ENCODE measurements at places on chromosomes 16 and 17.
A peak's percentile ranks its signal among the peaks of the same experiment; 100 is the strongest.

DNA sequence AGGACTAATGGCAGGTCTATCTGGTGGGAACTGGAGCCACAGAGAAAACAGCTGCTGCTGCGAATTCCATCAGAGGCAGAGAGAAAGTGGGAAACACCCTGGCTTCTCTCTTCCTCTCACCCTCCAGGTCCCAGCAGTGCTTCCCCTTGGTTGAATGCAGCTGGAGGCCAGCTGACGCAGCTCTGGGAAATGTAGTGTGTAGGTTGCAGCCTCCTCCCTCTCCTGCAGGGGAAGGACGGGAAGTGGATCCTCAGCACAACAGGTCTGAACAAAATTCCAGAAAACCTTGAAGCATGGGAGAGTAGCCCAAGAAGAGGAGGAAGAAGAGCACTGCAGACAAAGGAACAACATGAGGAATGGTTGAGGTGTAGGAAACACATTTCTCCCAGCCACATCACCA lies 67.8 kb upstream of the MMP2 start:
- no peak for DNase-seq

GRCh38 chr17:54280741-54281140 lies 458.0 kb downstream of the KIF2B start:
- DNase-seq: no peak

DNA sequence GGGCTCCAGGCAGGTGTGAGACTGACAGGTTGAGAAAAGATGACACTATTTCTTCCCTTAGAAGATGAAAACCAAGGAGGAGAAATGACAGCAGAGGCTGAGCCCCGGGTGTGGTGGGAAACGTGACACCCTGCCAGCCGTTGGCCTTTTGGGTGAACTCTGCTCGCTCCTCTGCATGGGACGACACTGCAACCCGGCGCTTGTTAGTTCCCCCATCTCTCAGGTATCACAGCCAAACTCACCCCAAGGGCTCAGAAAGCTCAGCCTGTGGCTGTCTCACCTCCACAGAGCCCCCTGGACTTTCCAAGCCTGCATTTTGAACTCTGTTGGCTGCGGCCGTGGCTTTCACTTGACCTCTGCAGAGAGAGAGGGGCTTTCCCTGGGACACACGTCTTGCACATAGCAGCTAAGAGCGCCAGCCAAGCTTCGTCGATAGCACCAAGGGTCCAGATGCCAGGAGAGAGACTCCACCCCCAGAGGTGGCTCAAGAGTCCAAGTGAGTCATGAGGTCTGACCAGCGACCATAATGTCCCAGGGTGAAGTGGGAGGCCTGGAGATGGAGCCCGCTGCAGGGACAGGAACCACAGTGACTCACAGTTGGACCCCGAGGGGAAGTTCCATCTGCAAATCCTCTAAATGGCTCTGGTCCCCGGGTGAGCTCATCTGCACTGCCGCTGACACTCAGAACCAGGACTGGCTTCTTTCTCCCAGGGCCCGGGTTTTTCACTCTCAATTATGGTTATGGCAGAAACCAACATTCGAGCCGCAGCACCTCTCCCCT lies 301.9 kb downstream of the SOX9 start:
- DNase-seq: peak; percentile 13

GRCh38 chr16:82044585-82044911 lies 9.5 kb downstream of the HSD17B2 start:
- DNase-seq: no peak

DNA sequence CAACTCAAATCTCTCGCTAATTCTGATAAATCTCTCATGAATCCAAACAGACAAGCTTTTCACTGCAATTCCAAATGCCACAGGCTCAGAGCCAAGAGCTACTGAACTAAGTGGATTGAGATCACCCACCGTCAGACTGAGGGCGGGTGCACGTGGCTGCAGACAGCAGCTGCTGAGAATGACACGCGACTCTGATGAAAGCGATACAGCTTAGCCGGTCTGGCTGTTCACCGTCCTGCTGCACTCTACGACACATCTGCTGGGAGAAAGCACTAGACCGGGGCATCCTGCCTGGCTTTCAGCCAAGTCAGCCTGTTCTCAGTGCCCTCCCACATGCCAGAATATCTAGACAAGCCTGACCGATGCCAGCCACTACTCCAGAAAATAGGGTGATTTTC lies 42.6 kb downstream of the KLHDC4 start:
- DNase-seq: peak; percentile 24

DNA sequence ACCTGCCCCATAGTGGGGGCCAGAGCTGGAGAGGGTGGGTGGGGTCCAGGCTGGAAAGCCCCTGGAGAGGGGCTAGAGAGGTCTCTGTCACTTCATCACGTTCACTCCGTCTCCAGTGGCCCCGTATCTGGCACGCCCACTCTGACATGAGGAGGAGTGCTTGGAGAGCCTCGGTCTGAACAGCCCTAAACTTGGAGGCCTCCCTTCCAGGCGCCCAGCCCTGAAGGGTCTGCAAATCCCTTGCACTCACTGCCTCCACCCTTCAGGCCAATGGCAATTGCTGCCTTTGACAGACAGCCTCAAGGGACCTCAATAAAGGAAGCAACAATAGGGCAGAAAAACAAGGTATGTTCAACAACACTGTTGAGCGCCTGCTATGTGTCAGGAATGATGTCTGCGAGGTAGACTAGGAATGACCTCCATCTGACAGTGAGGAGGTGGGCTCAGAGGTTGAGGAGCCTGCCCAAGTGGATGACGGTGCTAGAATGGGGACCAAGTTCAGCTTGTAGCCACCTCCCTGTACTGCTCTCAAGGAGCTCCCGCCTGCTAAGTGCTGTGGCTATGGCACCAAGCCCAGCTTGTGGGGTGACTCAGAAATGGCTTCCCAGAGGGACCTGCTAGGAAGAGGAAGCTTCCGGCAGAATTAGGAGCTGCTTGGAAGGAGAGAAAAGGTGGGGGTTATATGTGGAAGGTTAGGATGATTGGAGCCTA lies 2.9 kb upstream of the EPX start:
- DNase-seq: no peak

- no peak for DNase-seq
Observed at GRCh38 chr17:30915833-30916611, 5.7 kb upstream of the ADAP2 start.

GRCh38 chr17:33055746-33056145 lies 64.1 kb downstream of the SPACA3 start:
- no peak for DNase-seq

- DNase-seq: no peak
Observed at GRCh38 chr17:58475985-58476384, 12.2 kb downstream of the HSF5 start.

DNA sequence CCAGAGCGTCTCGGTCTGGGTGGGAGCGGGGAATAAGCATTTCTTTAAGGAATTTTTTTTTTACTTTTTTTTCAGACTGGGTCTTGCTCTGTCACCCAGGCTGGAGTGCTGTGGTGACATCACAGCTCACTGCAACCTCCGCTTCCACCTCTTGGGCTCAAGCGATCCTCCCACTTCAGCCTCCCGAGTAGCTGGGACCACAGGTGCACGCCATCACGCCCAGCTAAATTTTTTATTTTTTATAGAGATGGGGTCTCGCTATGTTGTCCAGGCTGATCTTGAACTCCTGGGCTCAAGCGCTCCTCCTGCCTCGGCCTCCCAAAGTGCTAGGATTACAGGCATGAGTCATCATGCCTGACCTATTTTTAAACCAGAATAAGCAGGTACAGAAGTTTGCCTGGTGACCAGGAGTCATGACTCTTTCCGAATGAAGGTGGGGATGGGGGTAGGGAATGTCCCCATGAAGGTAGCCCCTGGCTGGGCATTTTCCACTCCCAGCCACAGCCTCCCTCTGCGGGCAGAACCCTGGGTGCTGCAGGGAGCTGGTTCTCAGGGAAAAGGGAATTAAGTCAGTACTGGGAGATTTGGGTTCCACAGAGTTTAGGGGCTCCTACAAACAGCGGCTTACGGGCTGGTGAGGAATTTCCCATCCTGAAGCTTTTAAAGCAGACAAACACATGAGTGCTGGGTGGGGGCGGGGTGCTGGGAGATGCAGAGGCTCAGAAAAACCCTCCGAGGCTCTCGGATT lies 48.3 kb downstream of the TBC1D16 start:
- DNase-seq: no peak

GRCh38 chr17:74633326-74633725 lies 9.8 kb upstream of the CD300E start:
- DNase-seq: no peak

- DNase-seq: no peak
Observed at GRCh38 chr17:42873315-42873714, 22.3 kb downstream of the AOC3 start.

- DNase-seq: no peak
Observed at GRCh38 chr17:81218459-81218858, 4.3 kb downstream of the CEP131 start.

DNA sequence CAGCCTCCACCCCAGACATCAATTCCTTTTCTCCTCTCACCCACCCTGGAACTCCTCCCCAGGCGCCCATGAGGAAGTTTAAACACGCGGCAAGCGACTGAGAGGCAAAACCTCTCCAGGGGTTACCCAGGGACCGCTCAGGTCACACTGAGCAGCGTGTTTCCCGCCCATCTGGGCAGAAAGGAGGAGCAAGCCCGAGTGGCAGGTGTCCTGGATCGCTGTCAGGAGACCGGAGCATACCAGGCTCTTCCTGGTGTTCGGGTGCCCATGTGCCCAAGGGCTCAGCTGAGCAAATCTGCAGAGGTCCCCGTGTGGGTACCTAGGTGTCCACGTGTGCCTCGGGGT lies 491 bp downstream of the SLC25A19 start:
- no peak for DNase-seq

- DNase-seq: peak; percentile 36
Observed at GRCh38 chr17:2101448-2102257, 46.8 kb downstream of the HIC1 start.

DNA sequence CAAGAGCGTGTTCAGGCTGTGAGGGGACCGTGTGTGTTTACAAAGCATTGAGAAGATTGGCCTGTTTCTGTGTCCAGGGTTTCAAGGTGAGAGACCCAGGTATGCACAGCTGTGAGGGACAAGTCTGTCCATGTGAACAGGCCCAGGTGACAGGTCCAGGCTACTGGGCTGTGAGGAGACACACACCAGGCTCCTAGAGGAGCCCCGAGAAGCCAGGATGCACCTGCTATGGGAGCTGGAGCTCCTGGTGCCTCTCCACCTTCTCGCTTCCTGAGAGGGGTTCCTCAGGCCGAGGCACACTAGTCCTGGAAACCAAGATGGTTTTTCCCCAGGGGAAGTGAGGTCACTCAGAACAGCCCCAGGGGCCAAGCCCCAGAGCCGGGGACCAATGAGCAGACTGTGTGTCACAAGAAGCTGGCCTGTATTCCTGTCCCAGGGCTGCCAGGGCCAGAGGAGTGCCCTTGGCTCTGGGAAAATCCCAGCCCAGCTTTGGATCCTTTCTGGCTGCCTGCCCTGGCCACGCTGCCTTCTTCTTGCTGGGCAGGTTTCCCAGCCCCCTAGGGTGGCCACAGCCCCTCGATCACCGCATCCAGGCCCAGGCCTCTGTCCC lies 153.4 kb upstream of the PLCG2 start:
- DNase-seq: no peak

GRCh38 chr17:11928436-11928835 lies 68.8 kb downstream of the ZNF18 start:
- DNase-seq: no peak

DNA sequence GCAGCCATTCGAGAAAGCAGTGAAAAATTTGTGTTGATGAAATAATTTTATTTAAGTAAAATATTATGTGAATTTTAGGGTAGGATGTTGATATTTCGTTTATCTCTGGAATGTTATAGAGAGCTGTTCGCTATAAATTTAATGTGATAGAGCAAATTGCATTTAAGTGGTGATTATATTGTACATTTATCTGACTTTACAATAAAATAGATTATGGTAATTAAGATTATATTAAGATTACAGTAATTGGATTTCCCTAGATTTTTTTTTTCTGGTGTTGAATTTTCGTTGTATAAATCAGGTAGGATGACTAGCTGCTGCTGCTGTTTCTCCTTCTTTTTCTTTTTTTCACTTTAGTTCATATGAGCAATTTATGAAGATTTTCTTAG lies 71.0 kb downstream of the AATF start:
- DNase-seq: no peak

GRCh38 chr16:11319529-11320146 lies 25.6 kb upstream of the RMI2 start:
- no peak for DNase-seq

GRCh38 chr17:58174871-58175270 lies 8.1 kb downstream of the OR4D2 start:
- DNase-seq: no peak

DNA sequence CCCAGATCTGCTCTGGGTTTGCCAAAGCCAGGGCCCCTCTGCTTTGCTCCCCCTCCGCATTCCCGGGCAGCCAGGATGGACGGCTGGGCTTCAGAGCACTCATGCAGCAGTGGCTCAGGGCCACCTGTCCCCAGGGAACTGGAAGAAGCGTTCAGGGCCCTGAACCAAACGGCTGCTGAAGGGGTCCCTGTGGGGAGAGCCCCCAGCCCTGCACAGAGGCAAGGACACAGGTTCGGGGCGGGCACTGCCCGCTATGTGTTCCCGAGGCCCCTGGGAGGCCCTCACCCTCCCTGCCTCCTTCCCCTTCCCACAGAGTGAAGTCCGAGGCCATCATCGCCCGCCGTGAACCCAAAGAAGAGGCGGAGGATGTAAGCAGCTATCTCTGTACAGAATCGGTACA lies 10.4 kb downstream of the NME3 start:
- no peak for DNase-seq

DNA sequence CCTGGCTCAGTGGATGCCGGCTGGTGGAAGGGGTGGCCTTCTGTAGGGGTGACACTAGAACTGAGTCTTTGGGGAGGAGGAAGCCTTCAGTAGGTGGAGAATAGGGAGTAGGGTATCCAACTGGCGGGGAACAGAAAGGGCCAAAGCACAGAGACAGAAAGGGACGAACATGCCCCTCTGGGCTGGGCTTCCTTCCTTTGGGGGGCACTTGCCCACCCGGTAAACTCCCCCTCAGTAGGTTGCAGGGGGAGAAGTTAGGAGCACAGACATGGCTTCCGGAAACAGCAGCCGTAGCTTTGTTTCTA lies 774 bp downstream of the ENGASE start:
- DNase-seq: peak; percentile 25

DNA sequence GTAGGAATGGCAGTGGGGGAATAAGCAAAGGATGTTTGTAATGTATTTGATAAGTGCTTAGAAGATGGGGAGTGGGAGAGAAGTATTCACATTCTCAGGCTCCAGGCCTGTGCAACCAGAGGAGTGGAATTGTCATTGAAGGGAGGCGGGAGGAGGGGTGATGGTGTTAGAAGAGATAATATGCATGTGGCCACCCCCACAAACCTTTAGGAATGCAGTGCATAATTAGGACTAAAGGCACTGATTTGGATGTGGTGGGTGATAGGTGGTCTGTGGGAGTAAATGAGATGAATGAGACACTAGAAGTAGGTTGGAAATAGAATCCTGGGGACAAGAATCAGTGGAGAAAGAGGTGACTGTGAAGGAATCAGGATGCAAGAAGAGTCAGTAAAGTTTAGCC lies 27.1 kb downstream of the UTP18 start:
- no peak for DNase-seq

GRCh38 chr17:79803997-79804855 lies 7.3 kb upstream of the CBX8 start:
- DNase-seq: peak; percentile 49
